Stimulated activated CD8-positive, alpha-beta memory T cell treated with anti-CD3 and anti-CD28 coated beads, Interleukin-15, amount 100 ng/mL, for 48 hours (primary cell): ENCODE measurements at places on chromosomes 7 and 10.
A peak's percentile ranks its signal among the peaks of the same experiment; 100 is the strongest.

DNA sequence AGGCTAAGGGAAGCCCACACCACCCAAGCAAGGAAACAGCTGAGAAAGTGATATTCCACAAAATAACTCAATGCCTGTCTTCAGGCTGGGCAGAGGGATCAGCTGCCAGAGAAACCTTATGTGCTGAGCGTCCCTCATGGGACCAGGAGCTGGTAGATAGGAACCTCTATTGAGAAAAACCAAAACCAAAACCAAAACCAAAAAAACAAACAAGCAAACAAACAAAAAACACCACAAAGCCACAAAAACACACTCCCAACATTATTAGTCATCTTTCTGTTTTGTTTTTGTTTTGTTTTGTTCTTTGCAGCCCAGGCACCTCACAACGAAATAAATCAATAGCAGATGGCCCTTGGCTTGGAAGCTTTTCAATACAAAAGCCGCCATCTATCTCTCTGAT is 760.8 kb upstream of the CELF2 start:
- DNase-seq = no peak

DNA sequence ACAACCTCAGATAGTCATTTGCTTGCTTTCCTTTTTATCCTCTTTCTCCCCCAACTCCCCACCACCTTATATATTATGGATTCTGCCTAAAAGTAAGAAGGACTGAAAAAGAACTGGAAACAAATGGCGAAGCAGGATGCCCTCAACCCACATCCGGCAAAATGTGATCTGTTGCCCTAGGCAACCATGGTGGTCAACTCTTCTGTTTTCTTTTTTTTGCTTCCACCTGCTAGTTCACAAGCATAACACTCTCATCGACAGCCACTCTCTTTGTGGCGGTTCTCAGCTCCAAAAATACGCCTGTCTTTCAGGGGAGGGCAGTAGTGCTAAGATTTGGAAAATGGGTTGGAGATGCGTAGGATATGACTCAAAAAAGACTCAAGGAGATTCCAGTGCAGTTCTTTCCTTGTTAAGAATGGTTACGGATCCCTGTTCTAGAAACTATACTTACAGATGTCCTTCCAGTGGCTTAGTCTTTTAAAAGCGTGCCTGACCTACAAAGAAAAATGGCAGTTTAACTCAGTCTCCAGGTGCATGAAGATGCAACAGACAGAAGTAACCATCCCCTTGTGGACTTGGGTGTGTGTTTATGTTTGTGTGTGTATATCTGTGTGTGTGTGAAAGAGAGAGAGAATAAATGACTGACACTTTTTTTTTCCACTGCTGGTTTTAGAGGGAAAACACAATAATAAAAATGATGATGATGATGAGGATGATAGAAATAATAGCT is 10.7 kb downstream of the APBB1IP start:
- peak; percentile 57 for DNase-seq

GRCh38 chr7:43481902-43482678 is 100.8 kb upstream of the STK17A start:
- DNase-seq = no peak

GRCh38 chr10:85610381-85611092 is 756.1 kb downstream of the GRID1 start:
- DNase-seq = no peak
